Esophagus squamous epithelium (tissue), 5 donors: ENCODE measurements at places on chromosomes 11 and 22.

DNA sequence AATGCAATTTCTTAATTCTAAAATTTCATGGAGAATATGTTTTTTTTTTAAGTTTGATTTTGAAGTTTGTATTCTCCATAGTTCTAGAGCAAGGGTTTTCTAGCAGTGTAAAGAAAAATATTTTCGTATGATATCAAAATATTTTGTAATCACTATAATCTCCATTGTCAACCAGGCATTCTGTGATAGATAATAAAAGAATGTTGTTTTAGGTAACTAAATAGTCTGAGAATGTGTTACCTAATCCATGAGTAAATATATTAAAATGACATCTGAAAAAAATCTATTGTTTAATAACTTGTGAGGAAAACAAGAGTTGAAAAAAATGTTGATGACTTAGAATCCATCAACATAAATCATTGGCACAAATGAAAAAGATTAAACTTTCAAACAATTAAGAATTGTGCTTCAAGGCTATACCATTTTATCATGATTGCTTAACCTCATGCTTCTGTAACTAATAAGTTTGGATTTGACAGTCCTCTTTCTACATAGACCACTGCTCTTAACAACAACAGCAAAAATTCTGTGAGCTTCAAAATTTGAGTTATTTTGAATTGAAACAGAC lies 2211.8 kb downstream of the LRRC4C start:
- no peak for DNase-seq

DNA sequence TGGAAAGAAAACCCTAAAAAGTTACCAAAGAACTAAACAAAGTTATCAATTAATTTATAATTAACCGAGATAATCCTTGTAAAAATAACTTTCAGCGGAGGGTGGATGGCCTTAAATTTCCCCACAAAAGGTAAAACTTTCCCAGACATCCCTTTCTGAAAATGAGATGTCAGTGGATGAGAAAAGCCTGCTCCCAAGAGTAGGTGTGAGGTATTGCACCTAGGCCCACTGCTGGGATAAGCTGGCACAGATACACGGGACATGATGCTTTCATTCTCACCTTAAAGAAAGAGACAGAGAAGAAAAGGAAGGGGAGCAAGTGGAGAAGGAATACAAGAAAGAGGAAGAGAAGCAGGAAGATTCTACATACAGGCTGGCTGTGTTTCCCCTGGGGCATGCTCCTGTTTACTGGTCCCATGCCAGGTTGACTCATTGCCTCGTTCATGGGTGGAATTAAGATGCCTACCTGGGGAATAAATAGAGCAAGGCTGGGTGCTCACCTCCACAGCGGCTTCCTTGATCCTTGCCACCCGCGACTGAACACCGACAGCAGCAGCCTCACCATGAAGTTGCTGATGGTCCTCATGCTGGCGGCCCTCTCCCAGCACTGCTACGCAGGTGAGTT lies at the start of gene SCGB2A2:
Gene SCGB2A2, plus strand, starts transcription at position 505 of the 625 bp plus-strand sequence. Its CDS starts 59 bp downstream, at position 564.
- DNase-seq: no peak

DNA sequence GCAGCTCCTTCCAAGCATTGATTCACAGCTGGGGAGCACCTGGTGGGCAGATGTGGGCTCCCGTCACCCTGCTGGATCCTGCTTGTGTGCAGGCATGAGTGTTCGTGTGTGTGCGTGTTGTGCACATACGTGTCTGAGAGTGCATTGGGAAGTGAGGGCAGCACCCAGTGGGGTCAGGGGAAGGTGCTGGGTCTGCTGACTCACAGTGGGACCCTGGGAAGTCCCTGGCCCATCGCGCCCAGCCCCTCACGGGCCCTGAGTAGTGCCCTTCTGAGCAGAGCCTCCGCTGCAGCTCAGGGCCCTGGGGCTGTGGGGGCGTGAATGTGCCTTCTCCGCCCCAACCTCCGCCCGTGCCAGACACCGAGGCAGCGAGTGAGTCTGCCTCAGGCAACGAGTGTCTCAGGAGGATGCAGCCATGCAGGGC lies 36.8 kb downstream of the WNT11 start:
- no peak for DNase-seq

- DNase-seq: no peak
Observed at GRCh38 chr22:34966980-34967565, 98.9 kb upstream of the ISX start.

GRCh38 chr11:114172871-114173444 lies 113.4 kb downstream of the ZBTB16 start:
- DNase-seq: no peak

GRCh38 chr11:118673361-118674081 lies 5.9 kb downstream of the TREH start:
- DNase-seq: no peak

DNA sequence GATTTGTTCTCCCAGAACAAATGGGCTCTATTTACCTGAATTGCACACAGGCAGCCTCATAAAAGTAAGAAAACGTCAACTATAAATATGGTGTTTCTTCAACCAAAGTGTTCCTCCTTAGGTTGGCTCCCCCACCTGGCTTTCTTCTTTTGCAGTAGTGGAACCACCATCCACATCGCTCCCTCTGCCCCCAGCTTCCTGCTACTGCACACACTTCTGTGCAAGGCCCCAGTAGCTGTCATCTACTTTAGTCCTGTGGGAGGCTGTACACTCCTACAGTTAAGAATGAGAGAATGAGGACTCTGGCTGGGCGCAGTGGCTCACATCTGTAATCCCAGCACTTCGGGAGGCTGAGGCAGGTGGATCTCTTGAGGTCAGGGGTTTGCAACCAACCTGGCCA lies 89.5 kb downstream of the BMAL1 start:
- no peak for DNase-seq

DNA sequence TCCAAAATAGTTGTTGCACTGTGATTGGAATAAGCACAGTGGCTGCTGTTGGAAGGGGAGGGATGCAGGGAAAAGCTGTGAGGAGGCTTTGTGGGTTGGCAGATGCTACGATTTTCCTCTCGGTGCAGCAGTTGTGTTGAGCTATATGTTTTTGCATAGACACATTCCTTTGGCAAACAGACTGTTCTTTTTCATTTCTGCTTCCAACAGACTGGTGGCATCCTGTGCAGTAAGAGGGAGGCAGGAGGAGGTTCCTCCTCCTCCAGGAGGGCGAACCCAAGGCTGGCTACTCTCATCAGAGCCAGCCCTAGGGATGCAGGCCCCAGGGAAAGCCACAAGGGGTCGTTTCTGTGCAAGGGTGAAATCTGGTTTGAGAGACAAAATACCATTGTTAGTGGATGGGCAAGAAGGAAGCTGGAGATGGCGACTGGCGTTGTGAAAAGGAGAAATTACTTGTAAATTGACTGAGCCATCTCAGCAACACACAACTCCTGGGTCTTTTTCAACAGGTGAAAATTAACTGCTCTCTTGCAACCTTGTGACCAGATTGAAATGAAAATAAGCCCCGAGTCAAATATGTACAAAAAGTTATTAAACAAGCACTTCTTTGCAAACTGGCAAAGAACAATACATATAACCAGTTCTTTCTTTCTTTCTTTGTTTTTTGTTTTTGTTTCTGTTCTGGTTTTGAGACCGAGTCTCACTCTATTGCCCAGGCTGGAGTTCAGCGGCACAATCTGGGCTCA lies 26.5 kb upstream of the UBASH3B start:
- no peak for DNase-seq

- no peak for DNase-seq
Observed at GRCh38 chr11:114075891-114076441, 16.5 kb downstream of the ZBTB16 start.

- no peak for DNase-seq
Observed at GRCh38 chr11:118659314-118659952, 20.0 kb downstream of the TREH start.

DNA sequence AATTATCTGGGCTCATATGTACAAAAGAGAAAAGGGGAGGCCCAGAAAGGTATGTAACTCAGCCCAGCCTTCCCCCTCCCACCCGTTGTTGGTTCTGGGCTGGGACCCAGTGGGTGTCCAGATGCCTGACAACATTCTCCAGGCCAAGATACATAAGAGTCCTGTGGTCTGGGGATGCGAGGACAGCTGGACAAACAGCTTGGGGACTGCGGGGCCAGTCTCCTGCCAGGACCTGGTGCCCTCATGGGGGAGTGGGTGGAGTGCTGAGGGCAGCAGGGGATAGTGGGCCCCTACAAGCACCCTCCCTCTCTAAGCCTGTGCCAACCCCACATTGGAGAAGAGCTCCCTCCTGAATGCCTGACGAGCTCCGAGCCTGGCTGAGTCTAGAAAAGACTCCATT lies 3.5 kb upstream of the SLC22A6 start:
- DNase-seq: no peak

DNA sequence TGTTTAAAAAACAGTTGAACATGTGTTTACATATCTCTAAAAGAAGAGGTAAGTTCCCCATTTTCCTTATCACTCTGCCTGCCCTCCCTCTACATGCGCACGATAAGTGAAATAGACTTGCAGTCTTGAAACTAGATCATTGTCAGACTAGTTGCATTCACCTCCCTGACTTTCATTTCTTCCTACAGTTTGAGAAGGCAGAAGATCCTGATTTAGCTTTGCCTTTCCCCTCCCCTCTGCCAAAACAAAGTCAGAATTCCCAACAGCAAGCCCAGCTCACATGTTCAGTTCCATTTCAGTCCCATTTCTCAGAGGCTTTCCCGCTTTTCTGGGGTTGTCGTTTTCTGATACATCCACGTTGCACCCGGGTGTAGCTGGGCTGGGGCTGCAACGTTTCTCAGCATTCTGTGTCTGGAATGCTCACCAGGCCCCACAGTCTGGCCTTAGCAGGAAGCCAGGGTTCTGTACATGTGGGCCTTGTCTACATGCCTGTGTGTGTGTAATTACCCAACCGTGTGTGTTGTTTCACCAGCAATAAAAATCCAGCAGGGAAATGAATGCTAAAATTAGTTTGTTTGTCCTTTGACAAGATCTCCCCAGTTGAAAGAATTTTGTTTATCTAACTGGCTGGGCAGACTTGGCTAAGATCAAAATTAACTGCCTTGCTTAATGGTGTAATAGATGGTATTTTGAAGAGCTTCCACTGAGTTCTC lies 179.2 kb downstream of the DBX1 start:
- DNase-seq: no peak

- no peak for DNase-seq
Observed at GRCh38 chr11:45512471-45513148, 152.8 kb downstream of the CHST1 start.

DNA sequence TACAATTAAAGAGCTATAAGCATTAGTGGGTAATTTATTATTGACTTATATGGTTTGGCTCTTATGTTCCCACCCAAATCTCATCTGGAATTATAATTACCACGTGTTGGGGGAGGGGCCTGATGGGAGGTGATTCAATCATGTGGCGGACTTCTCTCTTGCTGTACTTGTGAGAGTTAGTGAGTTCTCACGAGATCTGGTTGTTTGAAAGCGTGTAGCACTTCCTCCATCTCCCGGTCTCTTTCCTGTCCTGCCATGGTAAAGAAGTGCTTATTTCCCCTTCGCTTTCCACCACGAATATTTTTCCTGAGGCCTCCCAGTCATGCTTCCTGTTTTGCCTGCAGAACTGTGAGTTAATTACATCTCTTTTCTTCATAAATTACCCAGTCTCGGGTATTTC lies 28.1 kb upstream of the CHORDC1 start:
- DNase-seq: no peak

GRCh38 chr11:121237686-121238658 lies 54.6 kb upstream of the SC5D start:
- no peak for DNase-seq

- DNase-seq: no peak
Observed at GRCh38 chr11:102421261-102421660, 31.3 kb downstream of the TMEM123 start.

- DNase-seq: no peak
Observed at GRCh38 chr11:36239636-36240035, 49.6 kb downstream of the COMMD9 start.

DNA sequence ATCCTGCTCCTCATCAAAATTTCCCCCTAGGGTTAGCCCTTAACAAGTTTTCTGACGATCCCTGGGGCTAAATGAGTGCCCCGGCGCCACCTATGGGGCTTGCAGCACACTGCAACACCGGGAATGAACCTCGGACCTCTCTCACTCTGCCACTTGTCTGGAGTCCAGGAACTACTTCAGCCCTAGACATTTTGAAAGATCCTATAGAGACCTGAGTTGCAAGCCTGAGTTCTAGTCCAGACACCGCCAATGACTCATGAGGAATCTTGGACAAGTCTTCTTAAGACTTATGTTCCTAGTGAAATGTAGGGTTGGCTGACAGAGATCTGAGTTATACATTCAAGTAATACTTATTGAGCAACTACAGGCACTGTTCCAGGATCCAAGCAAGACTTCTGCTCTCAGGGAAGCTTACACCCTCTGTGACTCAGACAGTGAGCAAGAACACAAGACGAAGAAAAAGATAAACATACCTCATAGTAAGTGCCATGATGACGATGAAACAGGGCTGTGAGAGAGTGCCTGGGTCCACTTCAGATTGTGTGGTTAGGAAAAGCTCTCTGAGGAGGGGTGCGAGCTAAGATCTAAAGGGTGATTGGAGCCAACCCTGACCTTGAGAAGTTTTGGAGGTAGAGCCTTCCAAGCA lies 10.2 kb upstream of the STK33 start:
- DNase-seq: no peak

- DNase-seq: no peak
Observed at GRCh38 chr22:49648053-49648452, 179.6 kb downstream of the BRD1 start.

- DNase-seq: no peak
Observed at GRCh38 chr22:41831383-41831782, 1.5 kb upstream of the SREBF2 start.

DNA sequence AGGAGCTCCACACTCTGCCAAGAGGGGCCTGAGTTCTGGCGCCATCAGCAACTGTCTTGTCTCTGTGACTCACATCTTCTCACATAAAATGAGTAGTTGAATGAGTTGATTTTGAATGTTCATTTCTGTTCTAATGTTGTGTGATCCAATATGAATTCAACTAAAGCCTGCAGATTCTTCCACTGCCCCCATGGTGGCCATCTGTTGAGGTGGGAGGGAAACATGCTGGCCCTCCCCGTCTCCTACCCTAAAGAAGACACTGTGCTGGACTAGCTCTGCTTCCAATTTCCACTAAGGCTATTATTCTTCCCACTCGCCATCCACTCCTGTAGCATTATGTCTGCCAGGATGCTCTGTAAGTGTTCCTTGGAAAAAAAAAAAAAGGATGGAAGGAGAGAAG lies 555.6 kb upstream of the LARGE1 start:
- no peak for DNase-seq

DNA sequence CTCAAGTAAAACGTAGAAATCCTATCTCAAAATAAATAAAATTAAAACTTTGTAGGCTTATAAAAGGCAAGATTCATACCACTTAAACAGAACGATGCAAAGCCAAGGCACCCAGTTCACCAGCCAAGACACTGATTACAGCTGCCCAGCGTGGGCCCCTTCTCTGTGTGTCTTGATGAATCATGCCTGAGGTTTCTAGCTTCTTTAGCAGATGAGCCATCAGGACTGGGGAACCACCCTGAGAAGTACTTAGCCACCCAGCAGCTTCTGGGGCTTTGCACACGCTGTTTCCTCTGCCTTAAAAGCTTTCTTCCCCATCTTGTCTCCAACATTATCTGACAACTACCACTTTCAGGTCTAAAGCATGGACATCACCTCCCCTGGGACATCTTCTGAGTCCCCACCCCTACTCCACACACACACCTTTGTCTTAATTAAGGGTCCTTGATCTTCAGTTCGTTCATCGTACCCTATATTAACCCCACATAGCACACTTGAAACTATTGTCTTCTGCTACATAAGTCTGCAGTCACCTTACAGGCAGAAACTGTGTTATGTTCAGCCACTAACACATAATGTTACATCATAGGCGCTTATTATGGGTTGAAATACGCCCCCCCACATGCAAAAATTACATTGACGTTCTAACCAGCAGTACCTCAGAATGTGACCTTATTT lies 8.7 kb upstream of the LAYN start:
- DNase-seq: no peak
